Midbrain (tissue), 1 donor: ENCODE measurements at places on chromosomes 12 and 14.

GRCh38 chr14:96486705-96487104, 15.5 kb upstream of the PAPOLA start:
- DNase-seq = no peak

- peak; percentile 45 for DNase-seq
Measured at GRCh38 chr12:93221841-93222240, 155.9 kb upstream of the NUDT4 start.

DNA sequence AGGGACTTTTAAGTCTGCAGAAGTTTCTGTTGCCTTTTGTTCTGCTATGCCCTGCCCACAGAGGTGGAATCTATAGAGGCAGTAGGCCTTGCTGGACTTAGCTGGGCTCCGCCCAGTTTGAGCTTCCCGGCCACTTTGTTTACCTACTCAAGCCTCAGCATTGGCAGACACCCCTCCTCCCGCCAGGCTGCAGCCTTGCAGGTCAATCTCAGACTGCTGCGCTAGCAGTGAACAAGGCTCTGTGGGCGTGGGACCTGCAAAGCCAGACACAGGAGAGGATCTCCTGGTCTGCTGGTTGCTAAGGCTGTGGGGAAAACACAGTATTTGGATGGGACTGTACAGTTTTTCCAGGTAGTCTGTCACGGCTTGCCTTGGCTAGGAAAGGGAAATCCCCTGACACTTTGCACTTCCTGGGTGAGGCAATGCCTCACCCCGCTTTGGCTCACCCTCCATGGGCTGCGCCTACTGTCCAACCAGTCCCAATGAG, 43.7 kb downstream of the CCDC59 start:
- DNase-seq = no peak

DNA sequence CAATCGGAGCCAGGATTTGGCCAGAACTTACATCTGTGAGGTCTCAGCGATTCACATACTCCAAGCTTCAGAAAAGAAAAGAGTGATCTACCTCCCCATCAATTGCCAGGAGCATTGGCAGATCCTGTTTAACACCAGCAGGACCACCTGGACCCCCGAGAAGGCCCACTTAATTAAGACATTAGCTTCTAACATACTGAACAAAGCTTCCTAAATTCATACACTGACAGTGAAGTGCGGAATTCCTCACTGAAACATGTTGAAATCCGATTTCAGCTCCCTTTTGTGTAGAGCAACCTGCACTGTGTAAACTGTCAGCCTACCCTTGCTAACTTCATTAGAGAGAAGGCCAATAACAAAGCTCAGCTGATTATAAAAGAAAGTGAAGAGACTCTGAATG, 274.0 kb downstream of the NOVA1 start:
- no peak for DNase-seq

DNA sequence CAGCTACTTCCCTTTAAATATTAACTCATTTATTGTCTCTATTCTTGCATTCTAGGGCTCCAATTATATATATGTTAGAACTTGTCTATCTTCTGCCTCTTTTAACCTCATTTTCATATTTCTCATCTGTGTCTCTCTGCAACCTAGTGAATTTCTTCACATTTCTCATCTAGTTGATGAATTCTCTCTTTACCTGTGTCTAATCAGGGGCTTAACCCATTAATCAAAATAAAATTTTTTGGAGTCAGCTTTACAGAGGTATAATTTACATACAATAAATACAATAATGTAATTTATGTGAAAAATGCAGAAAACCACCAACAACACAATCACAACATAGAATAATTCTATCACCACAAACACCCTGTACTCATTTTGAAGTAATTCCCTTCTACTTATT, 255.2 kb downstream of the SOX5 start:
- no peak for DNase-seq

DNA sequence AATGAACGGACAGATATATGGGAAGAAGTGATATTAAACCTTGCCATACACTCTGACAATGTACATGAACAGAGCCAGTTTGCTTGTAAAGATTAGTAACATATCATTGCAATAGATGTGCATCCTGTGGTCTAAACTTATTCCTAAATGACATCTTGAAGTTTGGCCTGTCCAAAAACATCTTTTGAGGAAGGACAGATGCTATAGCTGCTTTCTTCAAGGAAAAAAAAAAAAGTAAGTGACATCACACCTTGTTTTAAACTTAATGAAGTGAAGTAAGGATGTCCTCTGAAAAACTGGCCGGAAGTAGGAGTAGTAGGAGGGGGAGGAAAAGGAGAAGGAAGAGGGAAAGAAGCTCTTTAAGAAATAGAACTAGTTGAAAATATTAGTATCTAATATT, 132.8 kb downstream of the RAD51B start:
- no peak for DNase-seq

DNA sequence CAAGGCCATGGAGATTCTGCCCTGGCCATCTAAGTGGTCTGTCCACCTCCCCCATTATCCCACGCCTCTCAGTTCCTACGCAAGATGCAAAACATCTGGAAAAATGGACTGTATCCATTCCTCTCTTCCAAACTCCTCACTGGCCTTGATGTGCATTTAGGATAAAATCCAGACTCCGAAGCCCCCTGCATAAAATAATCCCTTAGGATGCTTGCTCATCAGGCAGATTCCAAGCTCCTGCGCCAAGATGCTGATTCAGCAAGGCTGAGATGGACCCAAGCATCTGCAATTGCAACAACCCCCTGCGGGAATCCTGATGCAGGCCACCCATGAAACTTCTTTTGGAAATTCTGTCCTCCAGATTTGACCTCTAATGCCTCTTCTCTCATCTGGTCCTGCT, 81.6 kb downstream of the SPRING1 start:
- DNase-seq = no peak

- DNase-seq = no peak
Measured at GRCh38 chr12:93319523-93320050, 58.1 kb upstream of the NUDT4 start.

- no peak for DNase-seq
Measured at GRCh38 chr14:58724702-58725101, 86.9 kb downstream of the DACT1 start.

GRCh38 chr14:51828017-51828797, 32.2 kb upstream of the GNG2 start:
- DNase-seq = no peak

DNA sequence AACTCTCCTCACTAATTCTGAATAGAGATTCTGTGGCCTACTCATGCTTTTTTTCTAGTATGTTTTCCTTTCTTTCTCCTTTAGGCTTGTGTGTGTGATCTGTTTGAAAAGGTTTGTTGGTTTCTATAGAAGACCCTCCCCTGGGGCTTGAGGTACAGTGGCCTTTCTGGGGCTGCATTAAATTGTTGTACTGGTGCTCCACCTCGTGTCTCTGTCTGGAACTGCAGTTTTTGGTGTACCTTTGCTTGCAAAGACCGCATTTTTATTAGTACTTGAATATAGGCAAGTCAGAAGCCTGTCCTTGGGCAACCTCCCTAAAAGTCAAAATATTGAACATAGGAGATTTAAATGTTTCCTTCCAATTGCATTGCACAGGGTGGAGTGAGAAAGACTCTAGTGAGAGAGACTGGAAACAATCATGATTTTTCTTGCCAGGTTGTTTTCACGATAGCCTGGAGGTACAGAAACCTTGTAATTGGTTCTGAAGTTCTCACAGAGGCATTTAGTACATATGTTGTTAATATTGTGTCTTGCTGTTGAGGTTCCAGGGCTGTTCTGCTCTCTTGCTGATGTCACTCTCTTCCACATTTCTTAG, 39.0 kb downstream of the SLCO1B1 start:
- no peak for DNase-seq

GRCh38 chr12:117098361-117099217, 627 bp downstream of the TESC start:
- DNase-seq = no peak

DNA sequence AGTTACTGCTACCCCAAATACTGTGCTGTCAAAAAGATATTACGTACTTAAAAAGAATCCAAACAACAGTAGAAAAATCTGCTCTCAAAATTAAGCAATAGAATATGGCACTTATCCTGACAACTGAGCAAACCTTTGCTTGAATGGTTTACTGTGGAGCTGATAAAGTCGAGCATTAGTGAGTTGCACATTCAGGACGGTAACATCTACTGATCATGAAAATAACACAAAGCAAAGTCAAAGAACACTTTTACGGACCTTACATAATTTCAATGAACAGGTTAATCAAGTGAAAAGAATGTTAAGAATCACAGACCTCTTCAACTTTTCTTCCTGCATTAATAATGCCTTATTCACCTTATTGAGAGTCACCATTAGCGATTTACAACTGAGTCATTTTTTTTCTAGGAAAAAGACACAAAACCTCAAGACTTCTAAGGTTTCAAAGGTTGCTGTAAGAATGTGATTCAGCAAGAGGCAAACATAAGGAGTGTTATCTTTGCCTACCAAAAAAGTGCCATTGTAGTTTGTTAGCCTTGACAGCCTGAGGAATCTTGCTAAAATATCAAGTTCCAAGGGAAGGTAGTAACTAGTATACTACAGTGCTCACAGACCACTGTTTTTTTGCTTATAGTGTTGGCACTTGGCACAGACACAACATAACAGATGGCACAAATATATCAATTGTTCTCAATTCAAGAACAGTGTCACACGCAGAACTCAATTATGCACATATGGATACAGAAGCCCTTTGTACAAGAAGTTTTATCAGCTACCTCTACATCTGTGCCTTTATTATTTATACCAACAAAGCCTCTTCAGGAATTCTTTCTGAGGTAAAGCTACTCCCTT, 334.2 kb upstream of the RPL10L start:
- DNase-seq = no peak

- DNase-seq = peak; percentile 10
Measured at GRCh38 chr14:52071675-52072074, 2.8 kb upstream of the NID2 start.

DNA sequence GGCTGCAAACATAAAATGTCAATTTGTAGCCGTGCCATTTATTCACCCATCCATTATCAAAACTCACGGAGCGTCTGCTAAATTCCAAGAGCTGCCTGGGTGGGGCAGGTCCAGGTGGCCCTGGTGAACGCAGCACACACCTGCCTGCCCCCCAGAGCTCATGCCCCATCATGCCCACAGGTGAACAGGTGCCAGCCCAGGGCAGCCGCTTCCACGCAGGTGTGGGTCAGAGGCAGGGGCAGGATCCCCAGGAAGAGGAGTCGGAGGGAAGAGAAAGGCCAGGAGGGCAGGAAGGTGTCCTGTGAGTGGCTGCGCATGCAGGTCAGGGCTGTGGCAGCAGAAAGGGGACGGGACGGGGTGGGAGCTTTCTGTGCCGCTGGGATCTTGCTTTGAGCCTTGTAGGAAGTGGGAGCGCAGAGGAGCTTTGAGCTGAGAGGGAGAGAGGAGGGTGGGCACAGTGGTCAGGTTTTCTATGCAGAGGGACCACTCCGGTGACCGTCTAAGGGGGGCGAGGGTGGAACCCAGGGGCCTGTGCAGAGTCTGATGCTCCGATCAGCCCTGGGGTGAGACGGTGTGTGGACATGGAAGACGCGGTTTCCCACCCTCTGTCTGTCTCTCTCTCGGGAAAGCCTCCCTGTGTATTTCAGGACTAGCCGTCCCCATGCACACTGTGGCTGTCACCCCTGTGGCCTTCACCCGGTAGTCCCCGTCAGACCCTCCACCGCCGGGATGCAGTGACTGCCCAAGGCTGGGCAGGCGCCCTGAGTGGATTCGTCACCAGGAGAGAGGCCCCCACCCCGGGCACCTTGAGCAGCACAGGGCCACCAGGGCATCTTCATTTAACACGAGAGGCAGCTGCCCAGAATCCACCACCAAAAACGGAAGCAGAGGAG, 26.7 kb downstream of the GALNT9 start:
- no peak for DNase-seq

DNA sequence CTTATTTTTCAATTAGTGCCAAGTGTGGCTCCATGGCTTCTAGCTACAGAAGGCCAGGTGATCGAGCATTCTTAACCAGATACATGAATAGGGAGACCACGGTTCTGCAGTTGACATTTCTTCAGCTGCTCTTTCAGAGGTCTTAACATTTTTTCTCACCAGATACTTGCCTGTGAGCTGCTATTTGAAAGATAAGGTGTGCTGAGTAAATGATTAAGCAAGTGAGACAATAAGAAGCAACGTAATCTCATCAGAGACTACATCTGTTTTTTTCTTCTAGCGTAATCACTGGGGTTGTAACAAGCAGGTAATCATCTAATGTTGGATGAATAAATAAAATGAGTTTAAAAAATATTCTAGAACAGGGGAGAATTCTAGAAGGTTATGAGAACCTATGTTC, 912.9 kb downstream of the DIO2 start:
- DNase-seq = no peak

GRCh38 chr14:67729072-67729885, 27.6 kb downstream of the RDH12 start:
- no peak for DNase-seq

DNA sequence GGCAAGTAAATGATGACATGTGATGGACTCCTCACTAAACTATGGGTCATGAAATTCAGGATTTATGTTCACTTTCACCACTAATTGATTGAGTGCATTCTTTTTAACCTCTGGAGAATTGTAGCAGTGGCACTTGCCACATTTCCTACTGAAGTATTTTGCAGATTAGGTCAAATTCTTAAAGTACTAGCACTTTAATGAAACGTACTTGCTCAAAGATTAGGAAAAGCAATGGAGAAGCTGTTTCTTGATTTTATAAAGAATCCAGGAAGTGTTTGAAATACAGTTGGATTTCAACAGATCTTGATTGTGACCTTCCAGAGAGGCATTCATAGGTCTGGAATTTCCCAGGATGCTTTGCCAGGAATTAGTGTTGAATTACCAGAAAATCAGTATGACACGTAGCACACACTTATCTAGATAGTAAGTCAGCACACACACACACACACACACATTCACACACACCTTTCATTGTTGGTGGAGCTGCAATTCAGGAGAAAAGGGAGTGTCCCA, 162.6 kb downstream of the MYRFL start:
- DNase-seq = no peak

- DNase-seq = peak; percentile 53
Measured at GRCh38 chr12:100141666-100141997, 1.0 kb downstream of the BLTP3B start.

- DNase-seq = no peak
Measured at GRCh38 chr12:115096588-115097397, 412.8 kb upstream of the TBX3 start.

DNA sequence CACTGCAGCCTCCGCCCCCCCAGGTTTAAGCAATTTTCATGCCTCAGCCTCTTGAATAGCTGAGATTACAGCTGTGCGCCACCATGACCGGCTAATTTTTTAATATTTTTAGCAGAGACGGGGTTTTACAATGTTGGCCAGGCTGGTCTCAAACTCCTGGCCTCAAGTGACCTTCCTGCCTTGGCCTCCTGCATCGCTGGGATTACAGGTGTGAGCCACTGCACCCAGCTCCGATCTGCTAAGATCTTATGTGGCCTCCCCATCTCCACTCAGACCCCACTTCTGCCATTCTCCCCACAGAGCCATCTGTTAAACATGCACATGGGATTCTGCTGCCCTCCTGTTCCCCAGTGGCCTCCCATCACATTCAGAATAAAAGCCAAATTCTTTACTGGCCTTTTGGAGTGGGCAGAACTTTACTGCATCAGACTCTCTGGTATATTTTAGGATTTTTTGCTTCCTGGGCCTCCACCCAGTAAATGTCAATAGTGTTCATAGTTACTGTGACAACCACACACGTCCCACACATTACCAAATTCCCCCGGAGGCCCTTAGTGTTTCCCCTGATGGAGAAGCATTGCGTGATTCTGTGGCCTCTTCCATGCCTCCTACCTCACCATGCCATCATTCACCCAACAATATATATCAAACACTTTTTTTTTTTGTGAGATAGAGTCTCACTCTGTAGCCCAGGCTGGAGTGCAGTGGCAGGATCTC, 96.3 kb downstream of the PTPN11 start:
- DNase-seq = no peak
